ENCODE measurements at places on chromosomes 13 and 19.

DNA sequence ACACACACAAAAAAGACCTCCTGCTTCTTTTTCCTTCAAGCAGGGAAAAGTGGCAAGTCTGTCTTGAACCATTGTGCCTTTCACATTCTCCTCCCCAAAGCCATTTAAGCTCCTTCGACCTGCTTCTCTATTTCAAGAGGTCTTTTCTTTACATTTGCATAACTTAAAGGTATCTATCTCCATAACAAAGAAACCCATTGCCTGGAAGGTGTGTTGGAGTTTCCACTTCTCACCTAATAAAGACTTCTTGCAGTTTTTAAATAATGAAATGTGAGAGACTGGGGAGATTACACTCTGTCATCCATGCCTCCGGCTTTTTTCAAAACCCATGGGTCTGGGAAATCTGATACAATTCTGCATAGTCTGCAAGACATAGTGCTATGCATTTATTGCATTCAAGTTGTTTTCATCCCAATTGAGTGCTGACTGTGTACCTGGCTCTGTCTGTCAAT is 41.8 kb upstream of the NBEA start:
- DNase-seq = no peak

- no peak for DNase-seq
These were observed 70.1 kb upstream of the IPO5 start for GRCh38 chr13:97883396-97883795.

DNA sequence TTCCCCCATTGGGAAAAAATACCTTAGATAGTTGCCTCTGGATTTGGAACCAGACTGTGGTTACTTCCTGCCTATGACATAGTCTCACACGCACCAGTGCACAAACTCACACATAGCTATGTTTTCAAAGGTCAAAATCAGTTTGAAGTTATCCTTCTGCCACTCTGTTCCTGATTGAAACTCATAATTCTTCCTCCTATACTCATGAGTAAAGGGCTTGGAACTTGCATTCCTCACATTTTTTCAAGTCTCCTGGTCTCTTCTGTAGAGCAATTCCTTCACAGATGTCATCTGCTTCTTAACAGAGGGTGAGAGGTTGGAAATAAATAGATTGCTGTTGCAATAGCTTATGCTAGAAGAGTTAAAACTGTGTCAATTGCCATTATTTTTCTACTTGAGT is 18.6 kb upstream of the POSTN start:
- no peak for DNase-seq

GRCh38 chr19:8487137-8487851 is 15.1 kb downstream of the PRAM1 start:
- DNase-seq = no peak

DNA sequence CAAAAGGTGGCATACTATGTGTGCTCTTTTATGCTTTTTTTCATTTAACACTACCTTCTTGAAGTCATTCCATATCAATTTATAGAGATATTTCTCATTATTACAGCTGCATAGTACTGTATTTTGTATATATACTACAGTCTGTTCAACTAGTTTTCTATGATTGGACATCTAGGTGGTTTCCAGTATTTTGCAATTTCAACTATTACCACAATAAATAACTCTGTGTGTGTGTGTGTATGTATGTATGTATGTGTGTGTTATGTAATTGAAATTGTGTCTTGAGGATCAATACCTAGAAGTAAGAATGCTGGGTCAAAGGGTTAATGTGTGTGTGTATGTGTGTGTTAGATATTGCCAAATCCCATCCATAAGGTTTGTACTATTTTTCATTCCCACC is 7.0 kb downstream of the LPAR6 start:
- DNase-seq = no peak

DNA sequence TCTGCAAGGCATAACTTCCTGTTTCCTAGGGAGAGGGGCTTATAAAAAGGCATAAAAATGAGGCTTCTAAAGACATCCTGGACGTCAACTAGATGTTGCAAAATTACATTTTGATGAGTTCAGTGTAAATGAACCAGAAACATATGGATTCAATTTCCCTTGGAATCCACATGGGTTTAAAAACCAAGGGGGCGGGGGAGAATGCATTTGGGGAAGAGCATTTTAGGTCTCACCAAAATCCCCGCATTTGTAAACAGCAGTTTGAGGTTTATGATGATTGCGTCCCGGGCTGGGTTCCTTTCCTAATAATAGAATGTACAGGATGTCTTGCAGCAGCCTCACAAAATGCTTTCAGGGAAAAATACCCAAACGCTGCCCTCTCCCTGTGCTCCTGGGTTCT is 407.8 kb downstream of the ZNF536 start:
- no peak for DNase-seq

DNA sequence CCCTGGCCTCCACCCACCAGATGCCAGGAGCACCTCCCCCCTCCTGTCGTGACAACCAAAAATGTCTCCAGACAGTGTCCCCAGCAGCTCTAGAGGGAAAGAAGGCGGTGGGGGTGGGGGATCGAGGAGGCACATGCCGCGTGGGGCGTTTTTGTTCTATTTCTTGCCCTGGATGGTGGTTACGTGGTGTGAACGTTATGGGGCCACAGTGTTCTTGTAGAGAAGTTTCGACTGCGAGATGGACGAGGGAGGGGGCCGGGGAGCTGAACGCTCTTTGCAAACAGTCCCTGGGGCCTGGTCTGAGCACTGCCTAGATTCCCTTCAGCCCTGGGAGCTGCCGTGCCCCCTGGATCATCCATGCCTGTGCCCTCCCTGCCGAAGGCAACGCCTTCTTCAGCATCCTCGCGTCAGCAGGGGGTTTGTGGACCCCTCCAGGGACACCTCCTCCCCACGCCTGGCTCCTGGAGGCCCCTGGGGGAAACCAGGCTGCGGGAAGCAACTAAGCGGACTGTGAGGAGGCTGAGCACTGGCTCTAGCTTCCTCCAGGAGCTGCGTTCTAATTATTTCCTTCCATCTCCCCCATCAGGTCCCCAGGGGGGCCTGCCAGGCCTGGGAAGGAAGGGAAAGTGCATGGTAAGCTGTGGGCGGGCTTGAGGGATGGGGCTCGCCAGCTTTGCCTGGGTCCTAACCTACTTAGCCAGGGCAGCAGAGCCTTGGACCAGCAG is 131.5 kb downstream of the IER2 start:
- no peak for DNase-seq
